Islet precursor cell (in vitro differentiated cells): ENCODE measurements at places on chromosomes 5 and 9.

GRCh38 chr5:54644226-54644625 is 126.7 kb downstream of the SNX18 start:
- DNase-seq, result no peak

DNA sequence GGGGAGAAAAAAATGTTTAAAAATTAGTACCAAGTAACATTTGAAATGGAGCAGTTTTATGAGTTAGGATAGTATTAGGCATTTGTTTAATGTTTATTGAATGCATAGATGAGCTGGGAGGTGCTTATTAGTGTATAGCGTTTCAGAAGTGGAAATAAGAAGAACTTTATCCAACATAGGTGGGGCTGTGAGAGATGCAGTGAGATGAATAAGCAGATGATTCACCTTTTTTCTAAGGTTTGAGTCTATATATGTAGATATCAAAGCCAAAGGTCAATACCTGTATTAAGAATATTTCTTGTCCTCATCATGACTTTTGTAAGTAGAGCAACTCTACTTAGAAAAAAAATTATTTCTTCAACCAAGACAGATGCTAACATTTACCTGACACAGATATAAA is 54.6 kb upstream of the POU4F3 start:
- DNase-seq, result no peak

GRCh38 chr5:8462565-8462964 is 593.6 kb downstream of the MTRR start:
- no peak for DNase-seq

GRCh38 chr5:116738239-116738614 is 163.6 kb upstream of the SEMA6A start:
- DNase-seq, result peak; percentile 63

DNA sequence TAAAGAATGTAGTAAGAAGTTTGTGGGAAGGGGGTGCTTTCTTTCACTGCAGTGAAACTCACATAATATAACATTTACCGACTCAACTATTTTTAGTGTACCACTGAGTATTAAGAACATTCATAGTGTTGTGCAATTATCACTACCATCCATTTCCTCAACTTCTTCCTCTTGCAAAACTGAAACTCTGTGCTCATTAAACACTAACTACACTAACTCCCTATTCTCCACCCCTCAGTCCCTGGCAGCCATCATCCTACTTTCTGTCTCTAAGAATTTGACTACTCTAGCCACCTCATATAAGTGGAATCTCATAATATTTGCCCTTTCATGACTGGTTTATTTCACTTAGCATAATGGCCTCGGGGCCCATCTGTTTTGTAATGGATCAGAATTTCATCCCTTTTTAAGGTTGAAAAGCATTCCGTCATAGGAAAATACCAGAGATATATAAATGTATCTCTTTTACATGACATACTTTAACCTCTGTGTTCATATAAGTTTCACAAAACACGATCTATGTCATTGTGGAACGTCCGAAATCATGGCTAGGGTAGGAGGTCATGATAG is 56.3 kb upstream of the DIRAS2 start:
- DNase-seq, result no peak

DNA sequence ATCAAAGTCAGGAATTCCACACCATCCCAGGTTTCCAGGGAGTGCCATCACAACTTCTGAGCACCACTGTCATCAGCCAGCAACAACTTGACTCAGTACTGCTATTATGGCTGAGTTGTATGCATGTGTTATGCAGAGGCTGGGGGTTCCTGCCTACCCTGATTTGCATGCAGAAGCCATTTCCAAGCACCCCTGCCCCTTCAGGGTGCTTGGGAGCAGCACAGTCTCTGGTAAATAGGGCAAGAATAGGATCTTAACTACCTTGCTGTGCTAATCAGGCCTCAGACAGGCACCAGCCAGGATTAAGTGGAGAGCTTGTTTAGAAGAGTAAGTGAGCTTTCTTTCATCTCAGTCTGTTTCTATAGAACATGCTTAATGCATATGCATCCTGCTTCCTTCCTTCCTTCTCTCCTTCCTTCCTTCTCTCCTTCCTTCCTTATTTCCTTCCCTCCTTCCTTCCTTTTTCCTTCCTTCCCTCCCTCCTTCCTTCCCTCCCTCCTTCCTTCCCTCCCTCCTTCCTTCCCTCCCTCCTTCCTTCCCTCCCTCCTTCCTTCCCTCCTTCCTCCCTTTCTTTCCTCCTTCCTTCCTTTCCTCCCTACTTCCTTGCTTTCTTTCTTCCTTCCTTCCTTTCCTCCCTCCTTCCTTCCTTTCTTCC is 175.7 kb downstream of the FRMD3 start:
- no peak for DNase-seq

- DNase-seq, result no peak
Measured at GRCh38 chr5:139658501-139658927, 10.4 kb downstream of the CXXC5 start.

GRCh38 chr9:114988962-114989599 is 58.7 kb upstream of the TNFSF8 start:
- DNase-seq, result no peak

- DNase-seq, result no peak
Measured at GRCh38 chr5:23994581-23995370, 487.4 kb downstream of the PRDM9 start.
